ENCODE measurements at places on chromosomes 7 and 10.
A peak's percentile ranks its signal among the peaks of the same experiment; 100 is the strongest.

DNA sequence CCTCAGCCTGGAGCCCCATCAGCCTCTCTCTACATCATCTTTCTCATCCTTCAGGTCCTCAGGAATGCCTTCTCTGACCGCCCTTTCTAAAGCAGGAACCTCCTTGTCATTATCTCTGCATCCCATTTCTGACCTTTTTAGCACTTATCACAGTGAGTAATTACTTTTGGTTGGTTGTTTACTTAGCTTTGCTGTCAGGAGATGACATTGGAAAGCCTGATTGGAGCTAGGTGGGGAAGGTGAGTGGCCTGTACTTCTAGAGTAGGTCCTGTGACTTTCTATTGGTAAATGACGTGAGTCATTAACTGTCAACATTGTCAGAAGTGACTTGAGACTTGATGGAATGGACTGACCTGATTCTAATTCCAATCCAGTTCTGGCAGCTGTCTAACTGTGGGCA, 9.3 kb upstream of the SLC25A13 start:
- DNase-seq, result no peak

GRCh38 chr7:2224934-2225333, 7.8 kb downstream of the MAD1L1 start:
- no peak for DNase-seq

- no peak for DNase-seq
Measured at GRCh38 chr7:30168835-30169573, 34.2 kb downstream of the MTURN start.

- no peak for DNase-seq
Measured at GRCh38 chr7:137402536-137403352, 59.2 kb upstream of the PTN start.

- DNase-seq, result no peak
Measured at GRCh38 chr7:103866919-103867318, 122.5 kb downstream of the RELN start.

DNA sequence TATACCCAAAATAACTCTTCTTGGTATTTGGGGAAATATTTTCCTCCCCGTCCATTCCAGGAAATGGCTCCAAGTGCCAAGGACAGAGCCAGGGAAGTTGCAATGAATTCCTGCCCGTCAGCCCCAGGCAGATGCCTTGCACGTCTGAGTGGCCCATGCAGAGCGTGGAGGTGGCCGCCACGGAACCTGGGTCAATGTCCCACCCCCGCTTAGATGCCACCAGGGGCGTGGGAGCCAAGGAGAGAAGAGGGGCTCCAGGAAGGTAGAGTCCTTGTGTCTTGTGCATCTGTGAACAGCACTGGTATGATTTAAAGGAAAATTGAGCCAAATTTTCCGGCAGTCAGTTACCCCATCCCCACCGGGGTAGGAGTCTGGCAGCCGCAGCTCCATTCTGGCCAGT, 1.6 kb downstream of the LEP start:
- no peak for DNase-seq

DNA sequence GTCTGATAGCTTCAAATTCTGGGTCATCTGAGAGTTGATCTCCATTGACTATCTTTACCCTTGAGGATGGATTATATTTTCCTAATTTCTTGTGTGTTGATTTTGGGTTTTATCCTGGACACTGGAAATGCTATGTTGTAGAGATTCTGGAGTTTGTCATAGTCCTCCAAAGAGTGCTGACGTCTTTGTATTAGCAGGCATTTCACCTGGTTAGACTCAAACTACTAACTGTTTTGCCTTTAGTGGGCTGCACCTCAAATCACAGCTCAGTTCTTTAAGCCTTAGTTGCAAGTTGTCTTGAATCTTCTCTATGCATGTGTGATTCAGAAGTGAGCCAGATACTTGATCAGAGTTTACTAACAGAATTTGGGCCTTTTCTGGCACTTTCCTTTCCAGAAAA, 264.3 kb downstream of the RPS24 start:
- DNase-seq, result no peak

DNA sequence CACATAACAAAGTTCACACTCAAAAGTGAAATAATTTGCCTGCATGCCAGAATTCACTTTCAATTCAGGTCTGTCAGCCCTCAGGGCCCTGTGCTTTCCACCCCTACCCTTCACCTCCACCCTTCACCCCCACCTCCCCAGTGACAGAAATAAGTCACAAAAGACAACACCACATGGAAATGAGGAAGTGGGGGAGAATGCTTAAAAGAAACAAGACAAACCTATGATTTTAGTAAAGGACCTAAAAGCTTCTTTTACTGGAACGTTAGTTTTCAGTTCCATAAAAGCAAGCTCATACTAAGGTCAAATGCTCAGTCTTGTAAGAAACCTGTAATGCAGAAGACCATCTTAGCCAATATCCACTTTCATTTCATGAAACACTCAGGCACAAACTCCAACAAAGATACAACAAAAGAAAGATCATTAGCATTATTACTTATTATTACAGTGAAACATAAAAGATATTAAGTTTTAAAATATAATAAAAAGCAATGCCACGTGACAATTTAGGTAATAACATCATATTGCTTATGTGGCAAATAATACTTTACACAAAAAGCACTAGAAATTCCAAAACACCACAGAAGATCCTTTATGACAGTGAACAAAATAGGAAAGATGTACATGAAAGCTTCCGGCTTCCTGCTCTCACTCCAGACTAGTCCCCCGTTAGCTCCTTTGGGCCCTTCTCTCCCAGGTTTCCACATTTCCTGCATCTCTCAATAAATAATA, 112.1 kb downstream of the LMBR1 start:
- DNase-seq, result no peak

- no peak for DNase-seq
Measured at GRCh38 chr7:94431176-94431575, 36.5 kb downstream of the COL1A2 start.

- DNase-seq, result peak; percentile 77
Measured at GRCh38 chr7:4753598-4754432, 21.6 kb upstream of the AP5Z1 start.

GRCh38 chr10:122279725-122280141, 8.6 kb downstream of the BTBD16 start:
- DNase-seq, result no peak

GRCh38 chr7:138167222-138167621, 91.0 kb downstream of the AKR1D1 start:
- no peak for DNase-seq

GRCh38 chr10:35643151-35644049, 1.3 kb upstream of the FZD8 start:
- DNase-seq, result no peak

DNA sequence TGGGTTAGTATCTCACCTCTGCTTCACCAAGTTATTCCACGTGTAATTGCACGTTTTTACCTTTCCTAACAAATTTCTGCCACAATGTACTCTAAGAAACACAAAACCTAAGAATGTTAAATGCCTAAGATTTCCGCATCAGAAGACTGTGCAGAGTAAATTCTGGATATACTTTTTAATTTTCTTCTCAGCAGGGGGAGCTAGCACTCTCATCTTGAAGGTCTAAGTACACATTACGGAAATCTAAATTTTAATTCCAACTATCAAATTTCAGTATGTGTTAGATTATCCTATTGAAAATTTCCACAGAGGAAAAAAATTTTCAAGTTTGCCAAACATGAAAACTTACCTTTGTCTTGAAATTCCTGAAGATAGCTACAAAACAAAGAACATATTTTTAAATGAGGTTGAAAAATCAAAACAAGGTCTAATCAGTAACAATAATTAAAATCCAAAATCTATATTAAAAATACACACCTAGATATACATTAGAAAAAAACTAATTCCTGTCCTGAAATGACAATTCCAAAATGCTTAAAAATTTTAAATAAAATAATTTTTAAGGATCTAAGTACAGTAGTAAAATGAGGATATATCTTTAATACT, 10.5 kb downstream of the SKAP2 start:
- DNase-seq, result no peak

DNA sequence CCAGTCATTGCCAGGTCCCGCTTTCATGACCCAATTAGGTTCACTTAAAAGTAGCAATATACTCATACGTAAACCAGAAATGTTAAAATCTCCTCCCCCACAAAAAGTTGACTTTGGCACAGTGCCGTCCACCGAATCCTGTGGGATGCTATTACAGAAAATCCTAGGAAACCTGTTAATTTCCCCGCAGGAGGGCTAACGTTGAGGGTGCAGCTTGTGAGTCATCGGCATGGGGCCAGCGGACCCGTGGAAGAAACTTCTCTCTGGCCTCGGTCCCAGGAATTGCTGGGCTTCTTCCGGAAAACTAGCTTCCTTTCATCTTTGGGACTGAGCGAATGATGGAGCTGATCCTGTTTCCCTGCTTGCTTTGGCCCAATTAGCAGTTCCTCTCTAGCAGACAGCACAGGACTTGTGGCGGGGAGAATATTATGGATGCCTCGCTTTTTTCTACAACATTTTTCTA, 13.5 kb downstream of the CRYGN start:
- no peak for DNase-seq

DNA sequence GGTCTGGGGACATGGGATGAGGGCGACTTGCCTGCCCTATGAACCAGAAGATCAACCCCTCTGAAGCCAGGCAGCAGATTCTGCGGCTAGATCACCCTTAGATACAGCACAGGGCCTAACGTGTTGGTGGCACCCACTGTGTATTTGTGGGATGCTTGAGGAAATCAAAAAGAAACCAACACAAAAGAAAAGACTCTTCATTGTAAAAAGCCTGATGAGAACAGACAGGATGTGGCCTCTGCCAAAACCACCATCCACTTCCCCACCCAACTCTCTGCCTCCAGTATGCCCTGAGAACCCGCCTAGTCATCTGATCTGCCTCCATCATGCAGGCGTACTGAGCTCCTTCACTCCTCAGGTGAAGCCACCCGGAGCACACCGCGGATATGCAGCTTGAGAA, 97.2 kb upstream of the INSYN2A start:
- DNase-seq, result no peak

- DNase-seq, result no peak
Measured at GRCh38 chr10:98301664-98302319, 33.8 kb upstream of the LOXL4 start.

DNA sequence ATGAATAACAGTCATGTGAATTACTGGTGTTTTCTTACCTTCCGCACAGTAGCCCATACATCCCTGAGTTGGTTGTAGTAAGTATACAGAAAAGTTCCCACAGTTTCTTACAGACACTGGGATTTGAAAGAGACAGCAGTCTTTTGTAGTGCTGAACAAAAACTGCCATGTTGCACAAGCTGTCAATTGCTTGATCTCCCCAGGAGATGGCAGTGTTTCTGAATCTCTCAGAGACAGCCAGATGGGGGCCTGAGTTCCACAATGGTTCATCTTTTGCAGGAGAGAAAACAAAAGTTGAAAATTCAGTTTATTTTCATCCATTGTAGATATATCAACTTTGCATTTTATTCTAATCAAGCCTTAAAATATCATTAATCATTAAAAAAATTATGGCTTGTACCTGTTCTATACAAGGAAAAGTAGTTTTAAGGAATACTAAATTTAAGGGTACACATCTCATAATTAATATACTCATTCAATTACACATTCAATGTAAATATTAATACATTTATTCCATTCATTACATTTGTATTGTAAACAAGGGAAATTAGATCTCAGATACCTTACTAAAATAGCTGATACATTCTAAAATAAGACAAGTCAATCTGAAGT, 14.5 kb downstream of the VWDE start:
- DNase-seq, result no peak

GRCh38 chr10:128642502-128642901, 516.3 kb upstream of the MKI67 start:
- DNase-seq, result no peak

GRCh38 chr7:4119848-4120247, 562.2 kb upstream of the FOXK1 start:
- DNase-seq, result no peak

DNA sequence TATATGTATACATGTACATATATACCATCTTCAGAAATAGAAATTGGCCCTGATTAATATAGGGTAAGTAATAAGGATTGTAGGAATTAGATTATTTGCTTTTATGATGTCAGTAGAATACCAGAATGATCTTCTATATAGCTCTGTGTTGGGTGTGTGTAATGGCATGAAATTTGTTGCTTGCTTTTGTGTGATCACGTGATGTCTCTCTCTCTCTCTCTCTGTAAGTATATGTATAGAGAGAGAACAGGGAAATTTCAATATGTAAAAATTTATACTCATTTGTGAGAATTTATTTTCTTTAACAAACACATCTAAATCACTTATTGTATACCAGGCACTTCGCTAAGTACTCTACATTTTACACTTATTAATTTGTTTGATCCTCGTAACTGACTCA, 272.7 kb downstream of the BICC1 start:
- no peak for DNase-seq
